ENCODE measurements at places on chromosomes 5 and 9.

- DNase-seq: no peak
These were observed 14.4 kb upstream of the MRPS30 start for GRCh38 chr5:44794371-44794770.

DNA sequence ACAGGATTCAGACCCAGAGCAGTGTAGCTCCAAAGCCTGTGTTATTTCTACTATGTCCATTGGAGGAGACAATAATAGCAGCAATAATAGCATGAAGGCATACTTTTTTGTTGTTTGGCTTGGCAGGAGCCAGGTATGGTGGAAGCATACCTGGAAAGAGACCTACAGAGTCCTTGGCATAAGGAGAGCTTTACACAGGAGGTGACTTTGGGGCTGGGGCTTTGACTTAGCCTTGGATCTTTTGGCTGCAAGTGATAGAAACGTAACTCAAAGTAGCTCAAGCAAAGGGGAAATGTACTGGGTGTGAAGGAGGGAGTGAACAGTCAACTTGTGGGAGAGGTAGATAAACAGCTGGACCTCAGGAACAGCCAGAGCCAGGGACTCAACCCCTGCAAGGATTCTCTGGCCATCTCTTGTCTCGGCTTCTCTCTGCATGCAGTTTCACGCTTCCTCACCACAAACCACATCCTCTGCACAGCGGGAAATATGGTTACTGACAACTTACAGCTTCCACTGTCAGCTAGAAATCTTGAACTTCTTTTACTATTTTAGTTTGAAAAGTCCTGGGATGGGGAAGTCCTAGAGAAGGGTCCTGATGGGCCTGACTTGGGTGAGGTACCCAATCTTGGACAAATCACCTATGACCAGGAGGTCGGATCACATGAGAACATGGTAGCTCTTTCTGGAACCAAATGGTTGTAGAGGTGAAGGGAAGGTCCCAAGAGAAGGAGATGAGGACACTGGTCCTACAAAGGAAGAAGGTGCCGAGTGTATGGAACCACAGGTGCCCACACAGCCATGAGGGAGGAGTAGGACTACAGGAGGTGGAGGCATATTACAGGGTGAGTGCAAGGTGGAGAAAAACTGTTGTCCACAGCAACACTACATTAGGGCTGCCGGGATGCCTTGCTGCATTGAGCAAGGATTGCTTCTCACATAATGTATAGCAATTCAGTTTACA lies 47.0 kb upstream of the TGFBR1 start:
- DNase-seq: no peak

DNA sequence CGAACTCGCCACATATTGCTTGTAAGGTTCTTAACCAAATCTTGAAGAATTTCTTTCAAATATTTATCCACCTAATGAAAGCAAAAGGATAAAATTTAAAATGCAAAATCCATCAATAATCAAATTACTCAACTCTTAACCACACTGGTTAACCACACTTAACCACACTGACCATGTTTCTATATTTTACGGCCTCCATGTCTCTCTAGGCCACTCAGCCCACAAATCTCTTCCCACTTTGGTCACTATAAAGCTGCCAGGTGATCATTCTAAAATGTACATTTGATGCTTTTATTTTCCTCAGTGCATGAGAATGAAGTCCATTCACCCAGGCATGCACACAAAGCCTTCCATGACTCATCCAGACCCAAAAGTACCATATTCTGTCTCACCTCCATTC lies 56.4 kb upstream of the OR2K2 start:
- no peak for DNase-seq

GRCh38 chr5:115543365-115544042 lies 1.1 kb downstream of the FEM1C start:
- DNase-seq: peak; percentile 43

DNA sequence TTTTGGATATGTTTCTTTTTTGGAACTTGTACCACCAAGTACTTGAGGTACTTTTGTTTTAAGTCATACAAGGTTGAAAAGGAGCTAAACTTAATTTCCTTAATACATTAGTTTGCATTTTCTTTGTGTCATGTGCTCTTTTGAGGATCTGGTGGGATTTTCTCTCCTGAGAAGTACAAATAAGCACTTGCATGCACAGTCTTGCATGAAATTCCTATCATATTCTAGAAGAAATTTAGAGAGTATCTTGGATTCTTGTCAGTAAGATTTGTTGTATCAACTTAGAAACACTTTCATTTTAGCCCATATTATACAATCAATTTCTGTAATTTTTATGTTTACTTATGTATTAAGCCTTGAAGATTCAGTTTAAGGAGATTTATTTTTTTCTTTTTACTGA lies 64.9 kb downstream of the CCNH start:
- no peak for DNase-seq

DNA sequence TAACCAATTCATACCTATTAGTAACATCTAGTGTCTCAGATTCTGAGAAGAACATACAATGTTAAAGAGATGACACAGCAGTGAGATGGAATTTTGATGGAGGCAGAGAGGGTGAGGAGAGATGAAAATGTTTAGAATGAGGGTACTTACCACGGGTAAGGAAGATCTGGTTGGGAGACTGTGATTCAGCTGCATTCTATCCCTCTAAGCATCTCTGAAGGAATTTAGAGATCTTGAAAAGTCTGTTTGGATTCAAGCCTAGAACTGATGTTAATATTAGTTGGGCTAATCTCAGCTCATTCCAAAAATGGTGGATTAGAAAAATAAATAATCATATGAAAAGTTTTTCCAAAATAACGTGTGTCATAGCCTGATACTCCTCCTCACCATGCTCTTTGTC lies 191.5 kb upstream of the CLINT1 start:
- DNase-seq: no peak

DNA sequence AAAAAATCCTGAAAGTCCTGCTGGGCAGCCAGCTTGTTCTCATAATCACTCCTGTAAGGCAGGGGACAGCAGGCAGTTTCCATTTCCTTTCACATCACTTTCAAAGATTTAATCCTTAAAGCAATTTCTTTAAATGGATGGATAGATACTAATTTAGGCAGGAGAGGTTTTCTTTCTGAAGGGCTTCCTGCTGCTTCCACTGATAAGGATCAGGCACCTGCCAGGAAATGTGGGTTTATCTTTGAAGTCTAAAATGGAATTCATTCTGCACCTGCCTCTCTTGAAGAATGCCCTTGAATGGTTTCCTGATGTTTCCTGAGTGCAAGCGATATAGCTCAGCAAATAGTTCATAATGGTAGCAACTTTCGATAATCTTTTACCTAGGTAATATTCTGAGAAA lies 64.5 kb downstream of the STARD4 start:
- no peak for DNase-seq

DNA sequence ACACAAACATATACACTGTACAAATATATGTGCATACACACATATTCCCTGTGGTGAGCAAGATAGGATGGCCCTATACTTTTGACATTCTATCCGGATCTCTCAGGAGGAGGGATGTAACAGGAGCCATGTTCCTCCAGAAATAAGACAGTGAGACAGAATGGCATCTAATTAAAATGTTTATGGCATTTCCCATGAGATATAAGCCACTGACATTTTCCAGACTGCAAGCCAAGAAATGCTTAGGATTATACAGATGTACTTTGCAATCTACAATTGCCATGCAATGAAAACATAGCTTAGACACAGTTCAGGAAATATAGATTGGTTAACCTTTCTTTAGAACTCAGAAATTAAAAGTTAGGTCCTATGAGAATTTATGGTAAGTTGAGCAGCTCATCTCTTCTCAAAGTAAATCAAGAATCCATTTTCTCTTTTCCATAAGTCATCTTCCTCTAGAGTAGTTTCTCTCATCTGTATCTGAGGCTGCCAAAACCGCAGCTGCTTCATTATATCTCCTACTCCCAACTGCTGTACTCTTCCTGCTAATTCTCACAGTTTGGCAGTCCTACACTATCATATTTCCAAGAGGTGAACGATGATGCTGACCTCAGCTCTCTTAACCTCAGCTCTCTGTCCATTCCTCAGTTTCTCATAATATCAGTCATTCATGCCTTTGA lies 1719.1 kb downstream of the MAT2B start:
- DNase-seq: no peak

- DNase-seq: no peak
These were observed 123.6 kb downstream of the INVS start for GRCh38 chr9:100222674-100223073.

GRCh38 chr5:133083901-133084300 lies 32.1 kb downstream of the HSPA4 start:
- DNase-seq: no peak

- DNase-seq: no peak
These were observed 21.1 kb downstream of the EXOSC2 start for GRCh38 chr9:130714586-130715110.

Measured in NCI-H526 (cell line).